Choroid plexus epithelial cell (primary cell): ENCODE measurements at places on chromosomes 13 and 19.

- DNase-seq, result no peak
Measured at GRCh38 chr13:88097541-88097940, 426.4 kb downstream of the SLITRK5 start.

- no peak for DNase-seq
Measured at GRCh38 chr19:927780-928401, 2.1 kb downstream of the ARID3A start.

DNA sequence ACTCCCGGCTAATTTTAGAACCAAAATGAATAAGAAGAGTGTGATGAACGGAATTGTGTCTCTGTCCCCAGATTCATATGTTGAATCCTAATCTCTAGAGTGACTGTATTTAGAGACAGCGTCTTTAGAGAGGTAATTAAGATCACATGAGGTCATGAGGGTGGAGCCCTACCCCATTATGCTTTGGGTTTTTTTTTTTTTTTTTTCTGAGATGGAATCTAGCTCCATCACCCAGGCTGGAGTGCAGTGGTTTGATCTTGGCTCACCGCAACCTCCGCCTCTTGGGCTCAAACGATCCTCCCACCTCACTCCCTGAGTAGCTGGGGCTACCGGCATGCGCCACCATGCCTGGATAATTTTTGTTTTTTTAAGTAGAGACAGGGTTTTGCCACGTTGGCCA lies 27.9 kb downstream of the FBXO27 start:
- DNase-seq, result no peak

GRCh38 chr19:33675501-33676124 lies 53.9 kb downstream of the CHST8 start:
- no peak for DNase-seq

- DNase-seq, result peak; percentile 90
Measured at GRCh38 chr13:44719857-44720671, 143.9 kb upstream of the TSC22D1 start.

DNA sequence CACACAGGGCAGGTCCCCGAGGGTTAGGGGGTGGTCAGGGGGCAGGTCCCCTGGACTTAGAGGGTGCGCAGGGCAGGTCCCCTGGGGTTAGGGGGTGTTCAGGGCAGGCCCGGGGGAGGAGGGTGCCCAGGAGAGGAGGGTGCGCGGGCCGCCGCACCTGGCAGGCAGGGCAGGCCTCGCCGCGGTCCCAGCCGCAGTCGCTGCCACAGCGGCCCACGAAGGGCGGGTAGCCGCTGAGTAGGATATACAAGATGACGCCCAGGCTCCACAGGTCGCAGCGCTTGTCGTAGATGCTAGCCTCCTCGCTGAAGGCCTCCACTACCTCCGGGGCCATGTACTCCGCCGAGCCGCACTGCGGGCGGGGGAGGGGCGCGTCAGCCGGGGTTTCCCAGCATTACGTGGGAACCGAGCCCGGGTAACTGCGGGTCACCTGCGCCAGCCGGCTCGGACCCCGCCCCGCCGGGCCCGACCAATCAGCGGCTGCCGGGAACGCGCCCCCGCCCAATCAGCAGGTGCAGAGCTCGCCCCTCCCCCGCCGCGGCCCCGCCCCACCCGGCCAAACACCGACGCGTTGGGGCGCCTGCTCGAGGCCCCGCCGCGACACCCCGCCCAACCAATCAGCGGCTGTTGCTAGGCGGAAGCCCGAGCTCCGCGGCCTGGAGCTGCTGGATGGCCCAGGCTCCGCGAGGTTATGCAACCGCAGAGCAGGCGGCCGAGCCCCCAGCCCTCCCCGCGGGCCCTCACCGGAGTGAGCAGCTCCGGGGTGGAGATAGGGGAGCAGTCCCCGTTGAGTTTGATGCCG lies 9.2 kb downstream of the MKNK2 start:
- DNase-seq, result peak; percentile 96

DNA sequence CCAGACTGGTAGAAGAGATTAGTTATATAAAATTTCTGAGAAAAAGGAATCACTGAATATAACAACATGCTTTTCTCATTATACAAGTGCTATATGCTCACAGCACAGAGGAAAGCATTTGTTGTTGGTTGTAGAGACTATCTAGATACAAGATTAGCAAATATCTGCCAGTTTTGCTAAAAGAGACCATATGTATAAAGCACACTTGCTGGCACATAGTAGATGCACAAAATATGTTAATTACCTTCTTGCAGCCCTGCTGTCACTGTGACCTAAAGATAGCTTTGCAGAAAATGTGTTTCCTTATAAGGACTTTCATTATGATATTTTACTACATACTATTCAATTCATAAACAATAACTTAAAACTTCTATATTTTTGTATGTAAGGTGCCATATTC lies 755.1 kb downstream of the PCDH9 start:
- no peak for DNase-seq

GRCh38 chr13:24671386-24672113 lies 8.7 kb upstream of the ATP12A start:
- peak; percentile 92 for DNase-seq

DNA sequence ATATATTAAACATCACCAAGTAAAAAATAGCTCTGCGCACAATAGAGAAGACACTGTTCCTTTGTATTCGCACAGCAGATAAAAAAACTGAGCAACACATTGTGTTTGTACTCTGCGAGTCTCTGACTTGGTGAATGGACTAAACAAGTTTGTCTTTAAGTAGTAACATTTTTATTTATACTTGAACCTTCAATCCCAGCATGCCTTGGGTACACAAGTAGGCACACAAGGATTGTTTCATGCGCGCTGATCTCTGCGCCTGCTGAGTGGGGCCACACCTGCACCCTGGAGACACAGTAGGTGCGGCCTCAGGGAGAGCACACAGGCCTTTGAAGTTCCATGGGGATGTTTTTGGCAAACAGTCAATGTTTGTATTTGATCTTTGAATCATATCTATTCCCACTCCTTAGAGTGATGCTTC lies 318.9 kb downstream of the MYO16 start:
- DNase-seq, result peak; percentile 44

- peak; percentile 58 for DNase-seq
Measured at GRCh38 chr13:72180253-72180952, 313.4 kb upstream of the DACH1 start.

- DNase-seq, result no peak
Measured at GRCh38 chr19:55373993-55374757, 2.5 kb upstream of the TMEM190 start.

GRCh38 chr19:56611288-56611687 lies 16.2 kb downstream of the ZNF71 start:
- DNase-seq, result no peak

- peak; percentile 17 for DNase-seq
Measured at GRCh38 chr13:102138635-102139190, 263.1 kb downstream of the FGF14 start.

DNA sequence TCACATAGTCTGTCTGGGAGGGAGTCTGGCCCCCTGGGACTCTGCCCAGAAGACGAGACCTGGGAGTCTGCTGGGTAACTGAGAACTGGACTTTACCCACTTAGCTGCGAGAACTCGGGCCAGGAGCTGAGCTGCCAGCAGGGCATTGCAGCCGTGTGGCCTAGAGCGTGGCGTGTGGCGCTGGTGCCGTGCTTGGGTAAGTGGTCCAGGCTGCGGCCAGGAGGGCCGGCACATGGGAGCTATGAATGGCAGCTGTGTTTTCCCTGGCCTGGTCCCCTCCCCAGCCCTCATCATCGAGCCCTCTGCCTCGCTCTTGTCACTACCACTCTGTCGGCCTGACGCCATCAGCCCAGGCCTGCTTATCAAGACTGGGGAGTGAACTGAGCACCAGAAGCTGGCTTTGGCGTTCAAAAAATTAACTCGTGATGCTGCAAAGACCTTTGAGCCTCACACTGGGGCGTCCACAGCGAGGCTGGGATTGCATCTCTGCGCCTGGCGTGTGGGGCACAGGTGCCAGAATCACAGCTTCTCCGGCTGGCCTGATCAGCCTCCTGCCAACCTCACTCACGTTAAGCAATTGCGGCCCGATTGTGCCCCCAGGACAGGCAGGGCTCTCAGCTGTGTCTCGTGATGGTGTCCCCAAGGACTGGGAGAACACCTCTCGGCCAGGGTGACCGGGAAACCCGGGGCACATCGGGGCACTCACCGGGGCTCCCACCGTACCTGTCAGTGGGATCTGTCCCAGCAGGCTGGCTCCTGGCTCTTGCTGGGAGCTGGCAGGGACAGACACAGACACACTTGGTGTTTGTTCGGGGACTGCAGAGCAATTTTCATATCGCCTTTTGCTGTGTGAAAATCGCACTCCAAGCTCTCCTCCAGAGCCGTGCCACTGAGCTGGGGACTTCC lies 85.9 kb downstream of the KDM4B start:
- DNase-seq, result no peak

- DNase-seq, result no peak
Measured at GRCh38 chr13:35694549-35695447, 218.3 kb upstream of the MAB21L1 start.

DNA sequence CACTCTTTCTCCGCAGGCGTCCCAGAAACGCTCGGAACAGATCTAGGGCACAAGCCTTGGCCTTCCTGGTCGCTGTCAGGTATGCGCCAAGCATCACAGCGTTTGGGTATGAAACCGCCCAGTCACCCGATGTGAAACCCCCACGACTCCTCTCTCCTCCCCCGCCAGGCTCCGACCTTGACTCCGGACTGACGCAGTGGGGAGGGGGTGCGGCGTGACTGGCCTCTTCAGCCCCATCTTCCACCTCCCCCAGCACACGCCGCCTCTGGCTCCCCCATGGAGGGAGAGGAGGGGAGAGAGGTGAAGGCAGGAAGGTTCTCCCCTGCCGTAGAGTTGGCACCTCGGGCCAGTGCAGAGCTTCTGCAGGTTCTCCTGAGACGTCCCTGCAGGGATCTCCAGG lies 22.0 kb upstream of the ARHGEF7 start:
- no peak for DNase-seq

GRCh38 chr19:13181747-13182388 lies 31.7 kb downstream of the IER2 start:
- DNase-seq, result peak; percentile 46

- DNase-seq, result no peak
Measured at GRCh38 chr19:17797424-17798201, 2.7 kb downstream of the B3GNT3 start.

DNA sequence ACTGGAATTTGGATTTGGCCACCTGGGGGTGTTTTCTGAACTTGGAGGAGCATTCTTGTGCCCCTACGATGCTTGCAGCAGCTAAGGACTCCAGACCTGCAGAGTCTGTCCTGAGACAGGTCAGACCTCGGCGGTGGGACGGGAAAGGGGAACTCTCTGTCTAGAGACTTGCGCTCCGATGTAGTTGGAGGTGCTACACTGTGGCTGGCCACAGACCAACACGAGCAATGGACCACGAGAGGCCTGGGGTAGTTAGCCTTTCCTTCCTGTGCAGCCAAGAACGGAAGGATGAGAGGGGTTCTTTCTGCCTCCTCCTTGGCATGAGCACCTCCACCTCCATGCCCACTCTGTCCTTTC lies 5.9 kb upstream of the GRAMD1A start:
- no peak for DNase-seq

- peak; percentile 80 for DNase-seq
Measured at GRCh38 chr19:1266129-1266915, 2.8 kb upstream of the CIRBP start.

- DNase-seq, result no peak
Measured at GRCh38 chr19:18883526-18884304, 12.2 kb downstream of the CERS1 start.

- no peak for DNase-seq
Measured at GRCh38 chr13:36366031-36366430, 19.8 kb upstream of the SPART start.

DNA sequence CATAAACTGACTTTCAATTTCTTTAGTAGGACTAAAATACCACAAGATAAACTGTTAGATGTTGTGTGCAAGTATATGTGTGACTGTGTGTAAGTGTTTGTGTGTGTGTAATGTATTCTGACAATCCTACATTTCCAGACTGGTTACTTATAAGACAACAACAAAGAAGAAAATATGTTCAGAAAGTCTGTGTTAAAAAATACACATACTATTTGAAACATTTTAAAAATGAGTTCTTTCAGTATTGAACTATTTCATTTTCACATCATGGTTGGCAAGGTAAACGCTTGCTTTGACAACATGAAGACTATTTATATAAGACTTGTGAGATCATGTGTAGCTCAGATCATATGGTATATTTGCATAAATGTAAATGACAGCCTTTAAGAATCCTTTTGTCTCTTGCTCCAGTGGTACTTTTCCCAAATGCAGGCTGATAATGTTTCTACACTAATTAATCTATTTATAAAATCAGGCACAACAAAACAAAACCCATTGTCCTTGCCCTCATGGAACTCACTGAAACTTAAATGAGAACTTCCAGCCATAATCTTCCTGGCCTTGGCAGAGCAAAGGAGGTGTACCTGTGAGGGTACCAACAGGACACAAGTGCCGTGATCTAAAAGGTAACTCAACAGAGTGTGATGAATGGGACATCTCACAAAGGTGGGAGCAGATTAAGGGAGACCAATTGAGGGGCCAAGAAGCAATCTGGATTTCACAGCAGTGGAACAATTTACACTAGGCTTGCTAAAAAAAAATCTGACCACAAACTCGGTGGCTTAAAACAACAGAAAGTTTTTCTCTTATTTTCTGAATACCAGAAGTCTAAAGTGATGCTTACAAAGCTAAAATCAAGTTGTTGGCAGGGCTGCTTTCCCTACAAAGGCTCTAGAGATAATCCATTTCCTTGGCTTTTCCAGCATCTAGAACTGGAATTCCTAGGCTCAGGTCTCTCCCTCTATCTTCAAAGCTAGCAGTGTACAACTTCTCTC lies 349.0 kb downstream of the TBC1D4 start:
- DNase-seq, result peak; percentile 47

GRCh38 chr13:24106429-24106828 lies 54.1 kb upstream of the SPATA13 start:
- no peak for DNase-seq

- peak; percentile 73 for DNase-seq
Measured at GRCh38 chr19:18251587-18252369, 22.5 kb downstream of the IQCN start.

DNA sequence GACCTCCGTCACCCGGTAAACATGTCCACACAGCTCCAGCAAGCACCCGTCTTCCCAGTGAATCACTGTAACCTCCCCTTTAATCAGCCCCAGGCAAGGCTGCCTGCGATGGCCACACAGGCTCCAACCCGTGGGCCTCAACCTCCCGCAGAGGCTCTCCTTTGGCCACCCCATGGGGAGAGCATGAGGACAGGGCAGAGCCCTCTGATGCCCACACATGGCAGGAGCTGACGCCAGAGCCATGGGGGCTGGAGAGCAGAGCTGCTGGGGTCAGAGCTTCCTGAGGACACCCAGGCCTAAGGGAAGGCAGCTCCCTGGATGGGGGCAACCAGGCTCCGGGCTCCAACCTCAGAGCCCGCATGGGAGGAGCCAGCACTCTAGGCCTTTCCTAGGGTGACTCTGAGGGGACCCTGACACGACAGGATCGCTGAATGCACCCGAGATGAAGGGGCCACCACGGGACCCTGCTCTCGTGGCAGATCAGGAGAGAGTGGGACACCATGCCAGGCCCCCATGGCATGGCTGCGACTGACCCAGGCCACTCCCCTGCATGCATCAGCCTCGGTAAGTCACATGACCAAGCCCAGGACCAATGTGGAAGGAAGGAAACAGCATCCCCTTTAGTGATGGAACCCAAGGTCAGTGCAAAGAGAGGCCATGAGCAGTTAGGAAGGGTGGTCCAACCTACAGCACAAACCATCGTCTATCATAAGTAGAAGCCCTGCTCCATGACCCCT lies 9.0 kb upstream of the CEACAM5 start:
- DNase-seq, result no peak

- peak; percentile 3 for DNase-seq
Measured at GRCh38 chr13:64758521-64759244, 2471.5 kb downstream of the PCDH9 start.

- no peak for DNase-seq
Measured at GRCh38 chr19:16117594-16118033, 5.9 kb downstream of the RAB8A start.
